T-cell (primary cell): ENCODE measurements at places on chromosomes 7 and 10. TPM values are rescaled to one million over a fixed set of nuclear protein-coding genes. Genes with fewer than 3 reads are reported as not detected.

Gene SLC13A1
- total RNA-seq = not detected

Gene ADAM8
- total RNA-seq = 89.5 TPM

Gene TMEM184A
- total RNA-seq = not detected

Gene NEURL1
- total RNA-seq = 0.84 TPM

Gene CXCL12
- 0.63 TPM for total RNA-seq

Gene BCL7B
- total RNA-seq = 106 TPM

Gene TUBAL3
- total RNA-seq = not detected

Gene SYT15B
- 0.30 TPM for total RNA-seq

Gene GRM8
- not detected for total RNA-seq

Gene CALN1
- 0.03 TPM for total RNA-seq

- DNase-seq = no peak
Measured at GRCh38 chr10:27815261-27815660, 69.6 kb upstream of the MKX start.

- DNase-seq = peak; percentile 9
Measured at GRCh38 chr7:97025983-97026714, 1.5 kb upstream of the DLX5 start.

GRCh38 chr10:129719889-129720590, 244.0 kb downstream of the EBF3 start:
- no peak for DNase-seq

GRCh38 chr7:33669251-33669670, 236.1 kb upstream of the BMPER start:
- DNase-seq = no peak

GRCh38 chr10:99431190-99431760, 851 bp upstream of the GOT1 start:
- DNase-seq = no peak

- no peak for DNase-seq
Measured at GRCh38 chr10:9023206-9023605, 968.7 kb downstream of the GATA3 start.

GRCh38 chr7:14995774-14996173, 93.2 kb upstream of the DGKB start:
- no peak for DNase-seq

GRCh38 chr10:105837951-105838350, 1196.9 kb downstream of the SORCS3 start:
- DNase-seq = no peak

- no peak for DNase-seq
Measured at GRCh38 chr10:67259319-67259929, 333.6 kb downstream of the LRRTM3 start.

DNA sequence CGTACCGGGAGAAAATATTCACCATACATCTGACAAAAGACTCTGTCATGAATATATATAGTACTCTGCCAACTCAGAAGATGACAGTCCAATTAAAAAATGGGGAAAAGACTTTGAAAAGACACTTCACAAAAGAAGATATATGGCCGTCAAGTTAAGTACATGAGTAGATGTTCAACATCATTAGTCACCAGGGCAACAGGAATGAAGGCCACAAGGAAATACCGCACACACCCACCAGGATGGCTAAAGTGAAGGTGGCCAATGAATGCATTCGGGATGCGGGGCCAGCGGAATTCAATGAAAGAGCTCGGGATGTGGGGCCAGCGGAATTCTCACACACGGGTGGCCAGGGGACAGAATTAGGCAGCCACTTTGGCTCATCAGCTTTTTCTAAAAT, 42.2 kb downstream of the MAD1L1 start:
- no peak for DNase-seq

DNA sequence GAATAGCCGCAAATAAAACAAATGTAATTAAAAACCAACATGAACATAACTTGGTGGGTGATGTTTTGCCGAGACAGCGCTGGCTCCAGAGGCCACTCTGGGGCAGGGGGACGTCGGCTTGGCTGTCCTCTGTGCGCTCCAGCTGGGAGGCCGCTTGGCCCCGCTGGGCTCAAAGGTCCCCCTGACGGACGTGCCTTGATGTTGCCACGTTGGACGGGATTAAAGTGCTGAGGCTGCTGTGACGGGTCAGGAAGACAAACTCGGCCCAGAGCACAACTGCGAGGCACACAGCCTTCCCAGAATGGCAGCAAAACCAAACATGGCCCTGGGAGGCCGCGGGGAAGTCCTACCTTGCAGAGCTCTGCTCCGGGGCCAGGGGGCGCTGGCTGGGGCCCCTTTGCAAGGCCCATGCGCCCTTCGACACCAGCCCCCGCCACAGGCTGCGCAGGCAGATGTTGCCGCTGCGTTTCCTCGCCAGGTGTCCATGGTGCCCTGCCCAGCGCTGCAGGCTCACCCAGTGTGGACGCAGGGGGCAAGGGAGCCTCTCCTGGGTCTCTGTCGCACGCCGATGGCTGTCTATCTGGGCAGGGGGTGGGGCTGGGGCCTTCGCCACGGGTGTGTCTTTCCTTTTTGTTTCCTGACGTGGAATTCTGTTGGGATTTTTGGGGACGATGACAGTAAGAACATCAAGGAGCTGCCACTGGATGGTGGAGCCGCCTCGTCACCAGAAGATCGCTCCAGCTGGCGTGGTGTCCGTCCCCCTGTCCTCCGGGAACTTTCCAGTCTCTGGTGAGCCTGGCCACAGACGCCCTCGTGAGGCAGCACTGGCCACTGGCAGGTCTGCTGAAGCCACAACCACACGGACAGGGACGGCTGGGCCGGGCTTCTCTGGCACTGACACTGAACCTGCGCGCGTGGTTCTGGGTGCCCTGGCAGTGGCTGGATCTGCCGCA, 99.6 kb upstream of the DIP2C start:
- DNase-seq = no peak

- no peak for DNase-seq
Measured at GRCh38 chr7:1897076-1897860, 227.2 kb downstream of the ELFN1 start.

GRCh38 chr7:73999664-74000435, 28.1 kb upstream of the ELN start:
- no peak for DNase-seq

DNA sequence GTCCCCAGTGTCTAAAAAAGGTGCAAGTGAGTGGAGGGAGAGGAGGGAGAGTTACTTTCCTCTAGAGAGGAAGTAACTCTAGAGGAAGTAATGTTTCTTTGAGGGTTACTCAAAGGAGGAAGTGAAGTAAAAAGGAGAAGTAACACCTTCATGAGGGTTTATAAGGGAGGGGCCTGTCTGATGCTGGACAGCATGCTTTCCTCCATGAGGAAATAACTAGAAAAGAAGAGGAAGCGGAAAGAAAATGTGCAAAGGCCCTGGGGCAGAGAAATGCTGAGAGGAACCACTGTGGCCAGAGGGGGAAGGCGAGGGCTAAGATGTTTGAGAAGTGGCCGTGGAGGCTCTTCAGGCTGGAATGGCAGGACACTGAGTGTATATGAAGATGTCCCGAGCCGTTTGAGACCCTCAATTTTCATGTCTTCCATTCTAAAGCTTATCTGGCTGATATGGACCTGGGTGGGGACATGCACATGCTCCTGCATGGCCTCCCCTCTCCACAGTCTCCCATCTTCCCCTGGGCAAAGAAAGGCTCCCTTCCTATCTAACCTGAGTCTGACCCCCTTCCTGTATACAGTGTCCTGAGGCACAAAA, 3.4 kb upstream of the SLC18A2 start:
- no peak for DNase-seq

DNA sequence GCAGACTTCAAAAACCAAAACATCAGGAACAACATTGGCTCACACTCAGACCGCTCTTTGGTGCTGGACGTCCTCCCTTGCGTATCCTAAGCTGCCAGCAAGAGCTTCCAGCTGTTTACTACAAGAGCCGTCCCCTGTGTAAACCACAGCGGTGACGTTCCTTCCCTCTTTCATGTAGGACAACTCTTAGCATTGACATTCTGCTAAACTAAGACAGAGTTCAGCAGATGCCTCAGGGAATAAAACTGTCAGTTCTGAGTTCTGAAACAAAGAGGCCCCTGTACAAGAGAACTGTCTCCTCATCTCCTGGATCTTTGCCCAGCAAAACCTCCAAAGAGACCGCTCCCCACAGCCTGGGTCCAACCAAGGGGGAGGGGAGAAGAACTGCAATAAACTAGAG, 57.8 kb upstream of the OPALIN start:
- DNase-seq = no peak

- DNase-seq = no peak
Measured at GRCh38 chr7:69047151-69047754, 551.0 kb upstream of the AUTS2 start.

DNA sequence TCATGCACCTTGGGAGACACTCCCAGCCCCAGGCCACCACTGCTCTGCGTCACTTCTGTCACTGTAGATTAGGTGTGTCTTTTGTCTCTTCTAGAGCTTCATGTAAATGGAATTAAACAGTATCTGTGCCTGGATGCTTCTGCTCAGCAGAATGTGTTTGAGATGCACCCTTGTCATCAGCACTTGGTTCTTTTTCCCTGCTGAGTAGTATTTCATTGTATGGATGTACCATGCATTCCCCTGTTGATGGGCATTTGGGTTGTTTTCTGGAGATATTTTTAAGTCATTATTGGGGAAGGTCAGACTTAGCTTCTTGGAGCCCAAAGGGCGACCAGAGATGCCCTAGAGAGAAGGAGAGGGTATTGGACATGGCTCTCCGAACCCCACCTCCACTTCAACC, 124.3 kb upstream of the MACROH2A2 start:
- no peak for DNase-seq

DNA sequence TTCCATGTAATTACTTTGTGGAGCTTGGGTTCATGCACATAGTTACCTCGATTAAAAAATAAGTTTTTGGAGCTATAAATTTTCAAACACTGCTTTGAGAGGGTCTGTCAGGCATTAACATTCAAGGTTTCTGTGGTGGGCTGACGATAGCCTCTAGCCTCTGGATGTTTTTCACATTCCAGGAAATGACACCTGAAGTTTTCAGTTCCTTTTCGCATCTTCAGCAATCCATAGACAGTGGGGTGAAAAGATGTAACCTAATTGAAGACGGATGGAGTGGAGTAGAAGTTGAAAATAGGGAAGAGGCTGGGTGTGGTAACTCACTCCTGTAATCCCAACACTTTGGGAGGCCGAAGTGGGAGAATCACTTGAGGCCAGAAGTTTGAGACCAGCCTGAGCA, 197.7 kb downstream of the AUTS2 start:
- DNase-seq = no peak

GRCh38 chr10:71093531-71093930, 118.8 kb upstream of the UNC5B start:
- no peak for DNase-seq

- DNase-seq = peak; percentile 13
Measured at GRCh38 chr10:110993024-110993693, 73.8 kb downstream of the SHOC2 start.

DNA sequence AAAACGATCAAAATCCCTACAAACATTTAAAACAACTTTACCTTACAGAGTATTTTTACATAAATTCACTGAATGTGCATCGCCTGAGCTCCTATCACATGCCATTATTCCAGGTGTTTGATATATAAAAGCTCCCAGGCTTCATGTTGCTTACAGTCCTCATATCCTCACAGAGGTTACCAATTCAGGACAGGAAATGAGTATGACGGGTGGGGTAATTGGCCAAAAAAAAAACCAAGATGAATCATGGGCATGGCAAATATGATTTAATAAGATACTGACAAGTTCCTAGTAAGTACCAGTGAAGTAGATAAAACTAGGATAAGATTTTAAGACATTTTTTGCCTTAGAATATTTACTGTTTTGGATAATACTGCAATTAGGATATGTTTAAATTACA, 135.8 kb downstream of the KMT2E start:
- DNase-seq = no peak

DNA sequence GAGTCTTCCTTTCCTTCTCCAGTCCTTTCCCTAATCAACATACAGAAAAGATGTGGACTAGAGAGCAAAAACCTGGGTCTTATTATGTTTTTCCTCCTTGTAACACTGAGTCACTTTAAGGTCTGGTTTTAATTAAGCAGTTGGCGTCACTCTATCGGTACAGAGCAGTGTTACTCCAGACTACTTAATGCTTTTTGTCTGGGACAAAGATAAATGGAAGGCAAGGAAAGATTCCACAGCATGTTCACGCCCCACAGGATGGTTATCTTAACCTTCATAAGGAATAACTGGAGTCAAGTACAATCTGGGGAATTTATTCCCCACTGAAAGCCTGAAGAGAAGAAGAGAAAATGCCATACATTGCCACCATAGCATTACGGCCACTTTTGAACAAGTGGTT, 145.7 kb downstream of the ELAPOR2 start:
- DNase-seq = no peak

DNA sequence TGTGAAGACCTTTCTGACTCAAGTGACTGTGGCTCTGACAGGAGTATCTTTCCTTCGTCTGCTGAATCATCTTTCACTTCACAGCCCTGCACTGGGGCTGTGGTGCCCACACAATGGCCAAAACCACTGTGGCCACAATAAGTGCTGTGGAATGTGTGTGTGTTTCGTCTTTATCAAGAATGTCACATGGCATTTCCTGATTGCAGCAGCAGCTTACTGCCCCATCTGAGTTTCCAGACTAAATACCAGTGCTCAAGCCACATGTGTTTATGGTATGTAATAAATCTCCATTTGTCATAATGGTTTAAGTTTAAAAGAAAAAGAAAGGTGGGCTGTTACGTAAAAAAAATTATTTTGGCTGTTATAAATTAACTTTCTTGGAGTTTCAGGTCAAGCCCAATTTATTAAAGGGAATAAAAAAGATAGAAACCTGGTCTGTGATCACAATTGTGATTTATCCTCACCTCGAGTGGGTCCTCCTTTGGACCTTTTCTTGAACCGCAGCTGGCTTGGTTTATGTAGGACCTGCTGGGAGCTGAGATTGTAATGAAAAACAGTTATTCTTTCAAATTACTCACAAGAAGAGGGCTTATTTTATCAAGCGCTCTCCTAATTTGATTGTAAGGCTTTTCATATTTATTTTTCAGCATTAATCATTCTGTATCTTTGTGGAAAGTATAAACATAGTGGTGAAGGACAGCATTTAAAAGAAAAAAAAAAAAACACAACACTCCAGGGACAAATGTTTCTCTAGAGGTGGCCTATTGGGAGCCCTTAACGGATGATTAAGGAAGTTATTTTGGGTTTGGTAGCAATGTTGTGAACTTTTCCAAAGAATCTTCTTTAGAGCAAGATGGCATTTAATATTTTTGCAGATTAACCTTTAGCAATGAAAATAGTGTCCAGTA, 116.2 kb downstream of the LRMDA start:
- DNase-seq = no peak

DNA sequence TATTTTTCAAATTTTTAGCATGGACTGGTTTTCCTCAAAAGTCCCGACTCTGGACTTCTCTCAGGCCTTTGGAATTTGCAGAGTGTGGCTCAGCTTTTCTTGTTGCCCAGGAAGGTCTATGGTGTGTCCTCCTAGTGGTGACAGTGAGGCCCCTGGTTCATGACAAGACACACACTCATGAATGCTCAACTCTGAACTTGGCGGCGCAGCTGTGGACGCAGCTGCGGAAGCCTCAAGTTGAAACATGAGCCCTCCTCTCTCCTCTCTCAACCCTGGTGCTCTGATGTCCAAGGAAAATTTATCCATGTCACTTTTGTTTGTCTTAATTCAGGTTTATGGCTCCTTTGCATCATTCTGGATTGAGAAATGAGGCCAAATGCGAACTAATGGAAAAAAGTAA, 183.9 kb downstream of the HECW1 start:
- DNase-seq = no peak
